ENCODE measurements at places on chromosomes 4 and X.

GRCh38 chr4:108483079-108483478 is 137.3 kb upstream of the RPL34 start:
- no peak for DNase-seq

DNA sequence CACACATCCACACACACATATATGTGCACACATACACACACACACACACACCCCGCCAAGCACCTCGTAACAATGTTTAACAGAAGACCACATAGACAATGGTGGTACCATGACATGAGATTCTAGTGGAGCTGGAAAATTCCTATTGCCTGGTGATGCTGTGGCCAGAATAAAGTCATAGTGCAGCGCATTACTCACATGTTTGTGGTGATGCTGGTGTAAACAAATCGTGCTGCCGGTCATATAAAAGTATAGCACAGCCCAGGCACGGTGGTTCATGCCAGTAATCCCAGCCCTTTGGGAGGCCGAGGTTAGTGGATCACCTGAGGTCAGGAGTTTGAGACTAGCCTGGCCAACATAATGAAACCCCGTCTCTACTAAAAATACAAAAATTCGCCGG is 275.2 kb downstream of the TRIML1 start:
- no peak for DNase-seq

DNA sequence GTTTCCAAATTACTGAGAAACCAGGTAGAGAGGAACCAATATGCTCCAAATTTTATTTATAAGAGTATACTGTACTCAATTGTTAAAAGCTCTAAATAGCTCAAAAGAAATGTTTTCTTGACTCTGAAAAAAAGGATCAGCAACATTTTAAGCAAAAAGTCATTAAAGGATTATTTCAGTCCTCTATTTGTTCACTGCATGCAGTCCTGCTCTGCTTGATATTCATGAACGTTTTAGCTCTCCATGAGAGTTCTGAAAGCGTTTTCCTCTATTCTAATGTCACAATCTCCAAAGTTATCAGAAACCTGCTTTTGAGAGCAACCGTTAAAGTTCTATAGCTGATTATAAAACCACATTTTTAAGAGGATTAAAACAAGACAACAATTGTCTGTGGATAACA is 110.5 kb downstream of the APOOL start:
- no peak for DNase-seq

DNA sequence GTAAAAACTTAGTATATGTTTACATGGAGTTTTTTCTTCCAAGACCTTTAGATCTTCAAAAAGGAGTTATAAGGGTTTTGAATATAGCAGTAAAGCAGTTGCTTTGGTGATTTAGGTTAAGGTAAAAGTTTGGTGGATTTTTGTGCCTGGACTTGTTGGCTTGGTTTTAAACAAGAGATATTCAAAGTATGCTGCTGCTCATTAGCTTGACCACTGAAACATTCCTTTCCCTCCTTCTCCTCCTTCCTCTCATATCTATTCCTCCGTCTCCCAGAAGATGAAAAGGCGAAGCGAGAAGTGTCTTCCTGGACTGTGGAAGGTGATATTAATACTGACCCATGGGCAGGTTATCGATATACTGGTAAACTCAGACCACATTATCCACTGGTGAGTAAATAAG is 38.4 kb downstream of the METAP1 start:
- DNase-seq, result no peak
